NCI-H510A (cell line): ENCODE measurements at places on chromosomes 3 and 15.

- no peak for DNase-seq
Observed at GRCh38 chr15:79310612-79310984, 314 bp upstream of the TMED3 start.

DNA sequence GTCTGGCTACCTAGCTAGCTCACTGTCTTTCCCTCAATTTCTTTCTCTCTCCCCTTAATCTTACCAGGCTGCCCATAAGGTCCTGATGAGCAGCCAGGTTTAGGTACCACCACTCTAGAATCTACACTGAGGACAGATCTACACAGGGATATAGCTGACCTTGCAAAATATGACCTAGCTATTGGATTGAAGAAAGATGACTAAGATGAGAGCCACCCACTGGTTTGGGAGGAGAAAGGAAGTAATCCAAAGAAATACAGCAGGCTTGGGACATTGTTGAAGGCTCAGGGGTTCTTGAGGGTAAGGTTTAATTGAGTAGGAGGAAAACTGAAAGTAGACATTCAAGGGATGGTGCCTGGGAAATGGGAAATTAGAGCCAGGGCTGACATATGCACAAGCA, 142.0 kb upstream of the TMC3 start:
- no peak for DNase-seq

DNA sequence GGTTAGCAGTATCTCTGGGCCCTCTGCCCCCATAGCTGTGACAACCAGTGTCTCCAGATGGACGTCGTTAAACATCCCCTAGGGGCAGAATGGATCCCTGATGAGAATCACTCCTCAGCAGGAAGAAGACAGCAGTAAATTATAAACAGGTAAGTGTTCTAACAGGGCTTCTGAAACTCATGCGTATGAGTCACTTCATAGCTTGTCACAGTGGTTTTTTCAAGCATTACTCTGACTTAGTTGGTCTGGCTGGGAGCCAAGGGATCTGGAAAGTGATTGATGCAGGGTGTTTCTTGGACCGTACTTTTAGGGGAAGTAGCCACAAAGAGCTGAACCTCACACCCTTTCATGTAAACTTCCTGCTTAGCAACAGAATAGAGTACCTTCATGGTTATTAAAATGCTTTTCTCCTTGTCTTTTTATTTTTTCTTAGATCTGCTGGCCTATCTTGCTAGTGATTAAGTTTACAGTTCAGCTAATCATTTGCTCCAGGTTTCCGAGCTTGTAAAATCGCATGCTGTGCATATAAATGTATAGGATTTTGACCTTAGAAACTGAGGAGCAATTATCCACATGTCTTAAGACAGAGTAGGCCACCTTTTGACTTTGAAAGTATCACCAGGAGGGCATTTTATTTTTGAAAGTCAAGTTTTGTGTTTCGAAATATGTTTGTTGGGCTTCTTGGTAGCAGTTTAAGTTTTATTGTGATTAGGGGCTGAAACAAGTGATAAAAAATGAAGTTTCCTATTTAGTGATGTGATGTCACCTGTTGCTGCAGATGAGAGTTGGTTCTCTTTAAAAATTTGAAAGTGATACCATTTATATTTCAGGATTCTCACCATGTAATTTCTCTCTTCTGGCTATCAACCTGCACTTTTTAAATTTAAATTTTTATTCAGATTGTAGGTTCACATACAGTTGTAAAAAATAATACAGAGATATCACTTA, 333.9 kb downstream of the PTPRG start:
- no peak for DNase-seq

DNA sequence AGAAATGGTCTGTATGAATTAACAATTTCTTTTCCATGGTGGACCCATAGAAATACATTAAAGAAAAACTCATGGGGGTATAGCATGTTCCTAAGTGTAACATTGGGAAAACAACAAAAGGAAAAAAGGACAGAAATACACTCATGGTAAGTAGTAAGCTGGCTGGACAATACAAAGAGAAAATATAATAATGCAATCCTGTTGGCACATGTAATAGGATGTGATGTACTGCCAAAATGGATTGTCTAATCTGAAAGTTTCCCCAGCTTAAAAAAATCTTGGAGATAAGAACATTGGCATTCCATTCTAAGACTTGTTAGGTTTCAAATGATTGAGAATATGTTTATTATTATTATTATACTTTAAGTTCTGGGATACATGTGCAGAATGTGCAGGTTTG, 128.1 kb downstream of the MBNL1 start:
- DNase-seq: no peak

GRCh38 chr3:137332297-137332696, 374.5 kb downstream of the IL20RB start:
- no peak for DNase-seq

GRCh38 chr3:9649791-9650521, 651 bp downstream of the MTMR14 start:
- DNase-seq: no peak

DNA sequence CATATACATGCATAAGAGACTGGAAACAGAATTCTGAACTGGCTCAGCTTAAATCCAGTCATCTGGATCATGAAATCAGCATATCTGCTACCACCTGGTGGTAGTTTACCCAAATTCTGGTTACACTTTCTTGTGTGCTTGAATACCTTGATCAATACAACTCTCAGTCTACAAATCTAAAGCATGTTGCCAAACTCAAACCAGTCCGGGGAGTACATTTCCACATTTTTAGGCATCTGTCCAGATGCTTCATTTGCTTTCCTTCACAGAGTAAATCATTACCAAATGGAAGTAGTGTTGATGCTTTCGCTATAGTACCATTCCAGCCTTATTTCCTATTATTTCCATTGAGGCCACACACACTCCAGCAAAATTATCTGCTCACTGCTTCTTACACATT, 126.4 kb downstream of the P2RY1 start:
- DNase-seq: no peak

DNA sequence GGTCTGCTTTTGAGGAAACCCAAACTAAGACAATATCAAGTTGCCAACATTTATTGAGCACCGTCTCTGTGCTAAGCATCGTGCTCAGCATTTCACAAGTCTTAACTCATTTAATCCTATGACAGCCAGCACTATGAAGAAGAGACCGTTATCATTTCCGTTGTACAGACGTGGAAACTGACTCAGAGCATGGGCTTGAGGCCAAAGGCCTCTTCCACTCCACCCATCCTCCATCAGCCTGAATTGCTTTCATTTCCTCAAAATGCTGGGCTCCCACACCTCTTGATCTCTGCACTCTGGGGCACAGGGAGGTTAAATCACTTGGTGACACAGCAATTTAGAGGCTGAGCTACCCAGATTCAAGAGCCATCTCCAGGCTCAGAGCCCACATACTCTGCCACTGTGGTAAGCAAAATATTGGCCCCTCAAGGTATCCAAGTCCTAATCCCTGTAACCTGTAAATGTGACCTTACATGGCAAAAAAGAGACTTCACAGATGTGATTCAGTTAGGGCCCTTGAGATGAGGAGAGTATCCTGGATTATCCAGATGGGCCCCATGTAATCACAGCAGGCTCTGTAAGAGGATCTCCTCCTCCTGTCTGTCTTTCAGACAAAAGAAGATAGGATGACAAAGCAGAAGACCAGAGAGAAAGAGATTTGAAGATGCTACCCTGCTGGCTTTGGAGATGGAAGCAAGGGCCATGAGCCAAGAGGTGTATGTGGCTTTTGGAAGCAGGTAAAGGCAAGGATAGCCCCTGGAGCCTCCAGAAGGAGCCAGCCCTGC, 24.3 kb upstream of the FLNB start:
- DNase-seq: no peak

- DNase-seq: no peak
Observed at GRCh38 chr15:101458158-101458900, 31.2 kb downstream of the PCSK6 start.

DNA sequence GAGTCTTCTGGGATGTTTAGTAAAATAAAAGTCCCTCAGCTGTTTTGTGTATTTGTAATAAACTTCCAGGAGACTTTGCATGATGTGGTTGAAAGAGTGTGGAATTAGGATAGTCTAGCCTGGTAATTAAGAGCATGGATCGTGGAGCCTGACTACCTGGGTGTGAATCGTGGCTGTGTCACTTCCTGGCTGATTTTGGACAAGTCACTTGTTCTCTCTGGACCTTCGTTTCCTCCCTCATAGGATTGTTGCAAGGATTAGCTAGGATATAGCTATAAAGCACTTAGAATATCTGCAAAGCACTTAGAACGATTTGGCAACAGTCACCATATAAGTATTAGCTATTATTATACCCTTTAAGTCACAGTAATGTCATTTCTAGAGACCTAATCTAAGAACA, 40.2 kb downstream of the SLMAP start:
- DNase-seq: no peak

- DNase-seq: no peak
Observed at GRCh38 chr3:146072824-146073223, 88.2 kb downstream of the PLOD2 start.

GRCh38 chr3:195908694-195909581, 587 bp upstream of the TNK2 start:
- DNase-seq: no peak

DNA sequence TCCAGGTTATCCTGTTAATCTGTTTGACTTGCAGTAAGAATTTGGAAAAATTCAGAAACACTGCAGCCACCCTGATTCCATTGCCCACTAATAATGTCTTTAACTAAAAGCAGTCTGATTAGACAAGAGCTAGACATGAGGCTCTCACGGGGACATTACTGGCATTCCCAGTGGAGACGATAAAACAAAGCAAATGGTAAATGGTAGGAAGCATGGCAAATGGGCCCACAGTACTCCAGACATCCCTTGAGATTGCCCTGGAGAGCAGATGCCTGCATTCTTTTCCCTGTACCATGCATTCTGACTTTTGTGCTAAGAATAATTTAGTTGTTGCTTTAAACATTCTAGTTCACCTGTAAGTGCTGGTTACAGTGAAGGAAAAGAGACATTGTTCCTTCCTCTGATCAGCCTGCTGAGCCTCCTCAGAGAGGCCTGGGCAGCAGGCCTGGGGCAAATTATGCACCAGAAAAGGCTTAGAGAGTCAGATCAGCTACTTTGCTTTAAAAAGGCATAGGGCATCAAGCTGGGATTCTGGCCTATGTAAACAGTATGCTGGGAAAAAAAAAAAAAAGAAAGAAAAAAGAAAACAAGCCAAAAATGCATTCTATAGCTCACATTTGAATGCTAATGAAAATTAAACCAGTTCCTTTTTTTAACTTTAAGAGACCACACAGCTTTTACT, 204.6 kb downstream of the GABRG3 start:
- no peak for DNase-seq

DNA sequence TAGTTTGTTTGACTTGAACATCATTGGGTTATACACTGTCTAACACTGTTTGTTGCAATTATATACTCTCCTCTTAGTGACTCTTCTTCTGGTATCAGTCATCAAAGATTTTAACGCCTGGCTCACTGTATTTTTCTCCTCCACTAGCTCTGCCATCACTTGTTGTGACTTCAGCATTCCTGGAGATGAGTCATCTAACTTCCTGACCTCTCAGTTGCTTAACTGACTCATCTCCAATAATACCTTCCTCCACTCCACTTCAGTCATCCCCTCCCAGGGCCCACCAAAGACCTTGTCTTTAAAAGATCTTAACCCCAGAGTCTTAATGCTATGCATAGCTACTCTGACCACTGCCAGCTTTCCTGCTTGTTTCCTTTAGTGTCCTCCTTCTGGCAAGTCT, 28.6 kb upstream of the CLSTN2 start:
- DNase-seq: no peak

GRCh38 chr3:67798412-67798811, 144.0 kb upstream of the SUCLG2 start:
- no peak for DNase-seq

- no peak for DNase-seq
Observed at GRCh38 chr15:47477341-47477740, 240.0 kb upstream of the SEMA6D start.

DNA sequence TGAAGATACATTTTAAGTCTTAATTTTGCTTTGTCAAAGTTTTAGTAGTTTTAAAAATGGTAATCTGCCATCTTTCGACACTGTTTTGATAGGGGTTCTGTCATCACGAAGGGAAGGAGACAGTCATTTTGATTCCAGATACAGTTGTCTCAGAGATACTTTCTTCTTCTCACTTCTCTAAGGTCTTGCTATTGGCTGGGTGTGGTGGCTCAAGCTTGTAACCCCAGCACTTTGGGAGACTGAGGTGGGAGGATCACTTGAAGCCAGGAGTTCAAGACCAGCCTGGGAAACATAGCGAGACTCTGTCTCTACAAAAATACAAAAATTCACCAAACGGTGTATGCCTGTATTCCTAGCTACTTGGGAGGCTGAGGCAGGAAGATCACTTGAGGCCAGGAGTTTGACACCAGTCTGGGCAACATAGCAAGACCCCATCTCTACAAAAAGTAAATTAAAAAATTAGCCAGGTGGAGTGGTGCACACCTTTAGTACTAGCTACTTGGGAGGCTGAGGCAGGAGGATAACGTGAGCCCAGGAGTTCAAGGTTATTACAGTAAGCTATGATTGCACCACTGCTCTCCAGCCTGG, 3.3 kb downstream of the RAB8B start:
- DNase-seq: no peak

GRCh38 chr3:194396859-194397756, 2.0 kb downstream of the GP5 start:
- DNase-seq: peak; percentile 70

DNA sequence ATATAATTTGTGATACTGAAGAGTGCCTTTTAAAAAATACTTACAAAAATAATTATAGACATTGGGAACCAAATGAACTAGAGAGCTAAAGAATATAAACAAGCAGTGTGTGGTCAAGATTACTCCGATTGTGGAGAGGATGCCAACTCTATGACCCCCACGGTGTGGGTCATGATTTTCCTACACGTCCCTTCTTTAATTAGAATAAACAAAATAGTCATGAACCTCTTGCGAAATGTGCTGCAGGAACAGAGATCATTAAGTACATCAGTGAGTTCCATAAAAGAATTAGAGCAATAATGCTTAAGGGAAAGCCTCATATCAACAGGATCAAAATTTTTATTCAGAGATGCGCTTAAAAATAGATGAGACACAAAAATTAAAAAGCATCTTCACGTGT, 476.6 kb upstream of the ROBO1 start:
- no peak for DNase-seq

GRCh38 chr15:40320409-40320808, 3.1 kb upstream of the INAFM2 start:
- no peak for DNase-seq

DNA sequence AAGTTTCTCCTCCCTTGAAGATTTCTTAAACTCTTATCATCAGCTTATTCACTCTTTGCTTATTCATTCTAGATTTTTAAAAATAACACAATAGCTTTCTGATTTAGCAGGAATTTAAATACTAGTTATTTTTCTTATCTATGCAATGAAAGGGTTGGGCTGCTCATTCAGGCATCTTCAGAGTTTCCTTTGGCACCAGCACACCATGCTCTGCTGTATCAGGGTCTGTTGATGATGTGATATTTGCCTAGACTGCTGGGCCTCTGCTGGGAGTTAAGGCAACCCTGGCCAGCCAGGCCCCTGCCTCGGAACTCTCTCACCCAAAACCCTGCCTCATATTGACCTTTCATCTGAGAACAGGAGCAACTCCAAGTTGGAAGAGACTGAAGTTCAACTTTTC, 35.0 kb downstream of the DRD3 start:
- DNase-seq: no peak

GRCh38 chr3:119796368-119796767, 14.5 kb downstream of the NR1I2 start:
- DNase-seq: no peak
